MCF 10A (cell line): ENCODE measurements at places on chromosomes 5 and 9. TPM values are rescaled to one million over a fixed set of nuclear protein-coding genes. Genes with fewer than 3 reads are reported as not detected.

GRCh38 chr9:15352306-15352705 lies 45.3 kb upstream of the TTC39B start:
- H3K36me3 ChIP-seq = no peaks in the 10 kb centered on the region
- DNase-seq = no peak
- H3K4me1 ChIP-seq = no peaks in the 10 kb centered on the region

- H3K27me3 ChIP-seq = peaks cover 22% of the 10 kb centered on the region
- no peak overlapping the region for H3K4me3 ChIP-seq
- no peak for DNase-seq
- H3K36me3 ChIP-seq = no peaks in the 10 kb centered on the region
- H3K27ac ChIP-seq = no peak overlapping the region
- H3K4me1 ChIP-seq = no peaks in the 10 kb centered on the region
Observed at GRCh38 chr5:34639852-34640626, 16.1 kb upstream of the RAI14 start.

GRCh38 chr5:98942847-98943246 lies 14.0 kb upstream of the CHD1 start:
- DNase-seq = peak; percentile 81
- peak overlapping the region; percentile 59 for H3K27ac ChIP-seq
- peaks cover 51% of the 10 kb centered on the region for H3K4me1 ChIP-seq
- H3K36me3 ChIP-seq = peaks cover 18% of the 10 kb centered on the region
- peak overlapping the region; percentile 3 for H3K4me3 ChIP-seq

DNA sequence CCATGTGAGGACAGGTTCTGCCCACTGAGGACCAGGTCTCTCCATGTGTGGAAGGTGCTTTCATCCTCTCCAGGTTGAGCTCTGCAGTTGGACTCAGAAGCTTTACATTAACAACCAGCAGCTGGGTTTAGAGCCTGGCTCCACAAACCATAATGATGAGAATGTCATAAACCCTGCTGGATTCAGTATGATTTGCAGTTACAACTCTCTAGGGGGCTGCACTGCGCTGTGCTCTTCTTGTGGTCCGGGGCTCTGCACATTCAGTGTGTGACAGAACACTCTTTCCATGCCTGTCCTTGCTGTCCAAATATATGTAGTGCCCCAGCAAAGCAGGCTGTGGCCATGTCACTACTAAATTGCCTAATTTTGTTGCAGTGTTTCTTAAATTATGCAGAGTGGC lies 334.3 kb downstream of the ICE1 start:
- no peaks in the 10 kb centered on the region for H3K36me3 ChIP-seq
- no peak overlapping the region for H3K4me3 ChIP-seq
- H3K27ac ChIP-seq = no peak overlapping the region
- H3K27me3 ChIP-seq = no peaks in the 10 kb centered on the region
- no peaks in the 10 kb centered on the region for H3K4me1 ChIP-seq
- DNase-seq = no peak

DNA sequence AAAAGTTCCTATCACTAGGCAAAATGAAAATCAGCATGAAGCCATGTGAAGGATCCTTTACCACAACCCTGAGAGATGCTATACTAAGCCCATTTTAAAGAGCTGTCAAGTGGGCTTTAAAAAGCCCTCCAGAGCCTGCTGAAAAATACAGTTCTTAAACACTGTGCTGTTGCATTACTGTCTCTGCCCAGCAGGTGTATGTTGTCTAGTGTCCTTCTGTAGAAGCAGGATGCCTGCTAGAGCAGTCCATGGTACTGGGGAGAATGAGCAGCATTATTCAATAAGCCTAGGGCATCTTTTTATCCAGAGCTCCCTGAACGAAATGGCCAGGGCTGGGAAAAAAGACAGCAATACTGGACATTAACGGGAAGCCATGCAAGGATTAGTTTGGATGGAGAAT lies 126.2 kb upstream of the PLCXD3 start:
- peak; percentile 36 for DNase-seq
- no peak overlapping the region for H3K27ac ChIP-seq

GRCh38 chr5:94725142-94725541 lies 106.7 kb downstream of the SLF1 start:
- no peak overlapping the region for H3K4me3 ChIP-seq
- H3K4me1 ChIP-seq = no peaks in the 10 kb centered on the region
- H3K27ac ChIP-seq = no peak overlapping the region
- no peaks in the 10 kb centered on the region for H3K27me3 ChIP-seq

The ACTBL2 gene
- 0.10 TPM in 1 of 2 replicates, not detected in the other for total RNA-seq

The CDKN2A gene
- total RNA-seq = not detected in 2 replicates
